HS-27A (cell line): ENCODE measurements at places on chromosomes 7 and 10.

- no peak for DNase-seq
These were observed 37.7 kb downstream of the CCDC71L start for GRCh38 chr7:106623315-106623660.

- no peak for DNase-seq
These were observed 93.4 kb downstream of the ZNF365 start for GRCh38 chr10:62467527-62467926.

DNA sequence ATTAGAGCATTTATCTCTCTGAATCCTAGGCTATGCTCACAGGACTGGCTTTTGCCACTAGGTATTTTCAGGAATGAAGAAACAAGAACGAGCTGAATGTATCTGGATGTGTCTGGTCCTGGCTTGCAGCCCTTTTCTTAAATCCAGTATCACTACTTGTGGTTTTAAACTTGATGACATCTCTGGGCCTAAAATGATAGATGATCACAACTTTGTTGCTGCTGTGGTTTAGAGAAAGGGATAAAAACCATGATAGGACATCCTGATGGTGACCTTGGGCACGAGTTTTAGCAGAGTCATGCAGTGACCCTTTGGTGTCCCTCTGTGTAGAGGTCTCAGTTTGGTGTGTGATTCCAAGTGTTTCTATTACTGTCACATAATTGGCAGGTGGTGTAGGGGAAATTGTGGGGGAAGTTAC is 31.7 kb upstream of the SEMA3C start:
- no peak for DNase-seq

DNA sequence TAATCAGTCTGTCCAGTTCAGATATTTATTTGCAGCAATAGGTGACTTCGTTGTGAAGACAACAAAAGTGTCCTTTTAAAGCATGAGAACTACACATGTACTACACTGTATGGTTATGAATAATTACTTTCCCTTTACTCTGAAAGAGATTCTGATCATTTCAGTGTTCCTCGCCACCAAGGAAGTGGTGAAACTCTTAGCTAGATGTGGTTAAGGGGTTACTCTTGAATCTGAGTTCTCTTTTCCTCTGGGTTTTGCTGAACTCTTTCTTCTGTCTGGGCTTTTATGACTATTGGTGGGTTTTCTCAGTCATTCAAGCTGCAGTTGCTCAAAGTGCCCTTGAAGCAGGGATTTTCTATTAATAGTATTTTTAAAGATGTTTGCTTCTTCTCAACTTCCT is 127.9 kb upstream of the SEM1 start:
- no peak for DNase-seq

GRCh38 chr7:95429241-95429990 is 5.4 kb downstream of the PON2 start:
- DNase-seq, result no peak

DNA sequence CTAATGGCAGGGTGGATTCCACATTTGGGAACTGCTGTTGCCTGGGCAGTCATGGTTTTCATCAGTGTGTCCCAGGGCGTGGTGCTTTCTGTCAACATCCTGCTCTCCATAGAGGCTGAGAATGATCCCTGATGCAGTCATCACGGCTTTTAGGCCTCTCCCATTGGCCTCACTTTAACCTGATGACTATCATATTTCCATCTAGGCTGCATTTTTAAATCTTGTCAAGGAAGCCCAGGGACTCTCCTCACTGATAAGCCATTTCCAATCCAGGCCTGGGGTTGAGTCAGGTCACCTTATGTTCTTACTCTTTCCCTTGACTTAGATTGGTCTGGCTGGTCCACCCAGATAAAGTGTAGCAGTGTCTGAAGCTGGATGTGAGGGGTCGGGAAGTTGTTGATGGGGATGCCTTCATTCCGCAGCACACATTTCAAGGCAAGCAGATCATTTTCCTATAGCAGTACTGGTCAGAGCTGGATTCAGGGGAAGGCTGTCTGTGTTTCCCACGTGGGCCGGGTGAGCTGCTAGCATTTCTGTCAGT is 177.0 kb downstream of the AUTS2 start:
- DNase-seq, result no peak

DNA sequence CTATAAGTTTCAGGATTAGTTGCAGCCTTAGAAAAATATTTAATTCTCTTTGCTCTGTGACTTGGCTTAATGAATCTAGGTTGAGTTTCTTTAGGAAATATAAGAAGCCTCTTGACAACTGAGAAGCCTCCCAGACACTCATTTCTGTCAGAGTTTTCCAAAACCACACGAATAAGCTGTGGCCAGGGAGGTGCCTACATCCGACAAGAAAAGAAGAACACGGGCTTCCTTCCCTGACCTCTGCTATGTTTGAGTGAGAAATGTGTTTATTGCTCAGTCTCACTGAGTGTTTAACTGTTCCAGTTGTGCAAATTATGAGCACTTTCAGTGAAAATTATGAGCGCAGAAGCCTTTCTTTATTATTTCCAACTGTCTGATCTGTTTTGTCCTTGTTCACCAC is 105.0 kb downstream of the TRIL start:
- no peak for DNase-seq

DNA sequence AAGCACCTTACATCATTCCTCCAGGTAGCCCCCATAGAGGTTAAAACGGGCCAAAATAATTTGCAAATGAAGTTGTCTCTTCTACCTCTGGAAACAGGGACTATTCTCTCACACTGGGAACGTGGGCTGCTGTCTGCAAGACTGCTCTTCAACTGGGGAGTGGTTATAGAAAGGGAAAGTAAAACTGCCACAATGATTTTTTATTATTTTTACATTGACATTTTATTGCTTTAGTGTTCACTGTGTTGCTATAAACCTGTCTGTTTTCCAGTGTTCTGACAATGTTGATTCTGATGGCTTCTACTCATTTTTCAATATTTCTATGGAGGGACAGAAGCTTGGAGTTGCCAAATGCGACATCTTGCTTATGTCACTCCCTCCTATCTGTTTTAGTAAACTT is 115.1 kb upstream of the ANTXRL start:
- DNase-seq, result no peak

- no peak for DNase-seq
These were observed 452.7 kb downstream of the DPP6 start for GRCh38 chr7:154504918-154505317.

GRCh38 chr7:100968031-100968430 is 1.3 kb upstream of the MUC12 start:
- DNase-seq, result no peak

DNA sequence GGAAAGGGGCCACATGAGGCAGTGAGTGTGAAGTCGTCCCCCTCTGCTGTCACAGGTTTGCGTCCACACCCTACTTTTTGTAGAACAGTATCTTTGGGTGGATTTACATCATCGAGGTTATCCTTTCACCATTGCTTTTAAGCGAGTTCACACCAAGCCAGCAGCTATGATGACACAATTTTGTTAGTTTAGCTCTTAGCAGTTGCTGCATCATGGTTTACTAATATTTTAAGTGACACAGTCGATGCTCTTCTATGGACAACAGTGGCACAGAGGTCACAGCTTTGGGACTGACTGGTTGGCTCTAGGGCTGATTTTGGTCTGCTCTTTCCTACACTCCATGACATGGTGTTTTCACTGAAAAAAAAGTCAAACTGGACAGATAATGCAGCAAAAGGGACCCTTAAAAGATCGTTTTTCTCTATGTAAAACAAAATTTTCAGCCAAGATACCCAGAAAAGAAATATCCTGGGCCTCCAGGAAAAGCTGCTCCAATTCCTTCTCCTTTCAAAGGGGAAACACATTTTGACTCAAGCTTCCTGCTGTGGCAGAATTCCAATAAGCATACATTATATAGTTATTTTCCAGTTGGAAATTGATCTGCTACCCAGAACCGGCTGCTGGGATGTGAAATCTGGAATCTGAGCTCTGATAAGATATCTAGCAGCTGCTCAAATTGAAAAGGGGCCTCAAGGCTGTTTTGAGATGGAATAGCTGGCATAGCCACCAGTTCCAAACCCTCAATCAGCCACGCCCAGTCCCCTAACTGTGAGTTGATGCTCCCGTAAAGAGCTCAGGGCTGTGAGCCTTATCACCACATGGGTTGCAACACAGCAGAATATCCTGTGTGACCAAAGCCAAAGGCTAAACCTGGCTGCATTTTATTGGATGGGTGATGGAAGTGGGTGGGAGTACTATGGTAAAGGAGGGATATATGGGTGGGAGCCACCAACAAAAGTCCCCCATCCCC is 114.2 kb downstream of the SMURF1 start:
- DNase-seq, result no peak

GRCh38 chr10:76624470-76624869 is 1013.1 kb downstream of the KCNMA1 start:
- no peak for DNase-seq

DNA sequence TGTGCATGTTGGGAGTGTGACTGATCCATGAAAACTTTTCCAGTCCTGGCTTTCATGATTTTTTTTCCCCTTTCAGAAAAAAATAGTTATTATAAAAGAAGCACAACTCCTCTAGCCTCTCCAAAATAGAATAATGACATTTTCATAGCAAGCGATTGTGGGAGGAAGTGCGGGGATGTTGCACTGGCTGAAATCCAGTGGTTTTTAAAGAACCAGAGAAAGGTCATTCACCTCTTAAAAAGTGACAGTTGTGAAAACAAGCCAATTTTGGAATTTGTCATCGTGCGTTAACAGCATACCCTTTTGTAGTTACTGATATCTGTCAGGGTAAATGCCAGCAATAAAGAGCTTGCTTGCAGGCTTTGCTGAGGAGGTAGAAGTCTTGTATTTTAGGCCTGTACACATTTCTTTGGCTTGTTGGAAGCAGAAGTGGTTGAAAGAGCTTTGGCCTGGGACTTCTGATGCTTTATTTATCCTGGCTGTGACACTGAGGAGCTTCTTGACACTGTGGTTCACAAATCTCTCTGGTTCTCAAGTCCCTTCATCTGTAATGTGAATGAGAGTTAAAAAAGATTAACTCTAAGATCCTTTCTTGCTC is 545.9 kb downstream of the REEP3 start:
- DNase-seq, result no peak

DNA sequence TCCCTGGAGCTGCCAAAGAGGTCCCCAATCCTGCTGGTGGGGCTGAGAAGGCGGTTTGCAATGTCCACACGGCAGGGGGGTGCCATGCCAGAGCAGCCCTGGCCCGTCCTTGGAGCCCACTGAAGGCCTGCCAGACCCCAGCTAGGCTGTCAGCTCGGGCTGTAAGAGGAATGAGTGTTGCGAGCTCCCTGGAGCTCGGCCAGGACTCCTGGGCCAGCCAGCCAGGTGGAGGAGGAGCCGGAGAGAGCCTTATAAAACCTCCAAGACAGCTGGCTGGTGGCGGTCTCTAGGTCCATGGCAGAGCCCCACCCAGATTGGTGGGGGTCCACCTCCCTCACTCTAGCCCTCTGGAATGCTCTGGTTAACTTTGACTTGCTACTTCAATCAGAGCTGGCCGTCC is 55.1 kb upstream of the CALN1 start:
- DNase-seq, result no peak

GRCh38 chr10:44927352-44927751 is 16.2 kb downstream of the TMEM72 start:
- DNase-seq, result no peak

- DNase-seq, result no peak
These were observed 193.9 kb upstream of the AGR3 start for GRCh38 chr7:17075601-17076255.

- no peak for DNase-seq
These were observed 163.2 kb downstream of the TNS3 start for GRCh38 chr7:47418601-47419309.

DNA sequence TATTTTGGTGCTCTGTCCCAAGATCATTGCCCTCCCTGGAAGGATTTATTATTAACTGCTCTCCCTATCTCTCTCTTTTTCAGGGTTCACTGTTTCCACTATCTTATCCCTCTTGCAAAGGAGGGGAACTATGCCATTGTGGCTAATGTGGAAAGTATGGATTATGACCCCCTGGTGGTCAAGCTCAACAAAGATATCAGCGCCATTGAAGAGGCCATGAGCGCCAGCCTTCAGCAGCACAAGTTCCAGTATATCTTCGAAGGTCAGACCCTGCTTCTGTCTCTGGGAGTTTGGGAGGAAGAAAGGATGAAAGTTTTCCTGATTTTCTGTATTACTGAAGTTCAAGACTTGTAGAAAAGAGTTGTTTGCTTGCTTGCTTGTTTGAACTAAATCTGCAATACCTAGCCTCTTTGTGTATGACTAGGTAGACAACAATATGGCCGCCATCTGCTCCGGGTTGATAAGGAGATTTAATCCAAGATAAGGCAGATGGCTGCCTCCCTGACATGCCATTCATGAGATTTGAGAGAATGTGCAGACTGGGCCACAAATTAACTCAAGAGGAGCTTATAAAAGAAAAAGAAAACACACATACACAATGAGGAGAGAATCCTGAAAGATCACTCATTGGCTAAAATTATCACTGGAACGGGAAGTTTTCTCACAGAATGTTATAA is 122.2 kb upstream of the LRGUK start:
- no peak for DNase-seq

DNA sequence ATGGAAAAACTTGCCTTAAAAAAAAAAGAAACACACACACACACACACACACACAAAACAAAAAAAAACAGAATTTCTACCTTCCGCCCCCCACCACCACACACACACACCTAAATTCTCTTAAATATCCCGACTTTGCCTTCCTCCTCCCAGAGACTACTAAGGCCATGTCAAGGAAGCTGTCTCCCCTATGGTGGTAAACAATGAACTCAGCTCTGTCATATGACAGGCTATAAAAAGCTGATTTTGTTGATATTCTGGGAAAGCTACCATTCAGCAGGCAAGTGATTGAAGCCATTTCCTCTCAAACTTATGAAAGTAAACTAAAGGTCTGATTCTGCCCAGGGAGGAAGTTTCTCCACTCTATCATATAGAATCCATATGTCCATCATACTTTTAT is 471.0 kb downstream of the GFRA1 start:
- no peak for DNase-seq

GRCh38 chr7:71723859-71724258 is 591.9 kb downstream of the GALNT17 start:
- DNase-seq, result no peak

GRCh38 chr10:4663162-4663992 is 162.6 kb upstream of the AKR1E2 start:
- peak; percentile 92 for DNase-seq

DNA sequence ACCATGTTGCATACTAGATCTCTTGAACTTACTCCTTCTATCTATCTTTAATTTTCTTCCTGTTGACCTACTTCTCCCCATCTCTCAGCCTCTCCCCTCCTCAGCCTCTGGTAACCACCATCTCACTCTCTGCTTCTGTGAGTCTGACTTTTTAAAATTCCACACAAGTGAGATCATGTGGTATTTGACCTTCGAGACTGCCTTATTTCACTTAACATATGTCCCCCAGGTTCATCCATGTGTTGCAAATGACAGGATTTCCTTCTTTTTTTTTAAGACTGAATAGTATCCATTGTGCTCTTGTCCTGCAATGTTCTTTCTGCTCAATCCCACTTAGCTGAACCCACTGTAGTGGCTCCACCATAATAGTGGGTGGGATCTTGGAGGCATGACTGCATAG is 51.4 kb upstream of the DNAJC1 start:
- peak; percentile 19 for DNase-seq

DNA sequence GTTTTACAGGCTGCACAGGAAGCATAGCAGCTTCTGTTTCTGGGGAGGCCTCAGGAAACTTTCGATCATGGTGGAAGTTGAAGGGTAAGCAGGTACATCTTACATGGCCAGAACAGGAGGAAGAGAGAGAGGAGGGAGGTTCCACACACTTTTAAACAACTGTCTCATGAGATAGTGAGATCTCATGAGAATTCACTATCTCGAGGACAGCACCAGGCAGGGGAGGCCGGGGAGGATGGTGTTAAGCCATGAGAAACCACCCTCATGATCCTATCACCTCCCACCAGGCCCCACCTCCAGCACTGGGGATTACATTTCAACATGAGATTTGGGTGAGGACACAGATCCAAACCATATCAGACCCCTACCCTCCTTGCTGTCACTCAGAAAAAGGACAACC is 23.7 kb downstream of the ZNF503 start:
- no peak for DNase-seq

GRCh38 chr7:98305951-98306535 is 24.6 kb downstream of the BRI3 start:
- DNase-seq, result no peak
